Muscle of back (tissue), 13 donors: ENCODE measurements at places on chromosomes 1 and 21.

GRCh38 chr1:36159614-36160387 is 3.8 kb downstream of the MAP7D1 start:
- no peak for DNase-seq

DNA sequence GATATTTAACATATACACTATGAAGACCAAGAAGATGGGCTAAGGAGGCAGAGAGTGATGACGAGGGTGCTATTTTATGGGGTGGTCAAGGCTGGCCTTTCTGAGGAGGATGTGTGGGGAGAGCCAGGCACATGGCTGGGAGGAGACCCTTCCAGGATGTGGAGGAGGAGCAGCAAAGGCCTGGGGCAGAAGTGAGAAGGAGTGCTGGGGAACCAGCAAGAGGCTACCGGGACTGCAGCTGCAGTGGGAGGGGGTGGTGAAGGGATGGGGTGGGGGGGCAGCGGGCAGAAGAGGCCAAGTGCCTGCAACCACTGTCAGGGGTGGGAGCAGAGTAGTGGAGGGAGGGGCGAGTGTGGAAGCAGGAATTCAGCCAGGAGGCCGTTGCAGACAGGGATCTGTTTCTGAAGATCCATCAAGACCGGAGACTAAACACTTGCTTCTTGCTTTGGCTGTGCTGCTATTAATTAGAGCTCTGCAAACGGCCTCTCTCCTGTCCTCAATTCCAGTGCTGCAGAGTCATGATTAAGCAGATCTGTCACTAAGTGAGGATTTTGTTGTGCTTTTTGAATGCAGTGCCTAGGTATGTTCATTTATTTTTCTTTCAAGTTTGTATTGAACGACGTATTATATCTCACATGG is 89.9 kb downstream of the IER5 start:
- DNase-seq = peak; percentile 18

GRCh38 chr1:58919959-58920321 is 136.1 kb upstream of the JUN start:
- DNase-seq = no peak

DNA sequence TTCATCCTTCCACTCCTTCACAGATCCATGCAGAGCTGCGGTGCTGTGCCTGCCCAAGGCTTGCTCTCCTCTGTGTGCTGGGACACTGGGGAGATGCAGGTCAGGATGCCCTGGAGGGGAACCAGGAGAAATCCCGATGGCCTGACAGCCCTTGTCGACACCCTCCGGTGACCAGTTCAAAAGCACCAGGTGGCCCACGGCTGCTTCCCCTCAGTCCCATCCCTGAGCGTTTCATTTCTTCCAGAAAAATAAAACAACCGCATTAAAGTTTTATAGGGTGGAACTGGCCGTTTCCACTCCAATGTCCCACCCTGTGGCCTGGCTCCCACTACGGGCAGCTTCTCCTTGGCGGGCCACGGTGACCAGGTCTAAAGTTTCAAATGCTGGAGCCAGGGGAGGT is 48.3 kb downstream of the SLC66A1 start:
- DNase-seq = no peak

GRCh38 chr1:197149340-197149739 is 2.9 kb upstream of the ASPM start:
- no peak for DNase-seq

DNA sequence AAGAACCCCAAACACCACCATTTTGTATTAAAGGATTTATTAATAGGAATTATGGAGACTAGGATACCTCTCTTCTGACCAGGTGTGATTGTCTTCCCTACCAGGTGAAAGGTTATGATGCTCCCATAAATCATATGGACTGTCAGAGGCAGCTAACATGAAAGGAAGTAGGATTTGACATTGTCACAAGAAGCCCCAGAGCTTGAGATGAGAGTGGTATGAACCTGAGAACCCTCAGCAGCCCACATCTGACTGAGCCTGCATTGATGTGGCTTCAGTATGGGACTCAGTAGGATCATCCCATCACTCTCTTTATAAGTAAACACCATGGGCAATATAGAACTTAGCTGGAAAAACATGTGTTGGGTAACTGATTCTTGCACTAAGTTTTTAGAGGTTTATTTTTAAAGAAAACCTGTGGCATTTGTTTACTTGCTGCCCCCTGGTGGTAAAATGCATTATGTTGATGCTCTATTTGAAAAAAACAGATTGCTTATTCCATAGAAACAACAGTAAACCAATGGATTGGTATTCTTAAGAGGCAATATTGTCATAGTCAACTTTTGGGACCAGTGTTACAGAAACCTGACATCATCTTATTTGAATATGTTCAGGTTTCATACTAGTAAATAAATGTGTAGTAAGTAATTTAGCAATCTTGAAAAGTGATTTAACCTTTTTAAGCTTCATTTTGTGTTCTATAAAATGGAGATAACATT is 16.6 kb upstream of the CACYBP start:
- DNase-seq = peak; percentile 58

DNA sequence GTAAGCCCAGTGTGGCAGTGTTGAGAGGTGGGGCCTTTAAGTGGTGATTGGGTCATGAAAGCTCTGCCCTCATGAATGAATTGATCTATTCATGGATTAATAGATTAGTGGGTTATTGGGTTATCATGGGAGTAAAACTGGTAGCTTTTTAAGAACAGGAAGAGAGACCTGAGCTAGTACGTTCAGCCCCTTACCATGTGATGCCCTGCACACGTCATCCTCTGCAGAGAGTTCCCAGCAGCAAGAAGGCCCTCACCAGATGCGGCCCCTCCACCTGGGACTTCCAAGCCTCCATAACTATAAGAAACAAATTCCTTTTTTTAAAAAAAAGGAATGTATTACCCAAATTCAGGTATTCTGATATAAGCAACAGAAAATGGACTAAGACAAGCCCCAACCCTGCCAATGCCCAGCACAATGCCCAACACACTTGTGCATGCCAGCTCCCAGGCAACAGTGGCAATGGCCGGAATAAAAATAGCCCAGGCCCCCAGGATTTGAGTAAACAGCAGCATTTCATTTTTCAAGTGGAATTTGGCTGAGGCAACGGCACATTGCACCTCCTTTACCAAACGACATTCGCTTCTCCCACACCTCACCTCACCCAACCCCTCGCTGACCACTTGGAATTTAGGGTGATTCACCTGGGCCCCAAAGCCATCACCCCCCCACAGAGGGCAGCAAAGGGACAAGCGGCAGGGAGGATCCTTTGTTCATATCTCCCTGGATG is 215.9 kb downstream of the TOMM20 start:
- no peak for DNase-seq

DNA sequence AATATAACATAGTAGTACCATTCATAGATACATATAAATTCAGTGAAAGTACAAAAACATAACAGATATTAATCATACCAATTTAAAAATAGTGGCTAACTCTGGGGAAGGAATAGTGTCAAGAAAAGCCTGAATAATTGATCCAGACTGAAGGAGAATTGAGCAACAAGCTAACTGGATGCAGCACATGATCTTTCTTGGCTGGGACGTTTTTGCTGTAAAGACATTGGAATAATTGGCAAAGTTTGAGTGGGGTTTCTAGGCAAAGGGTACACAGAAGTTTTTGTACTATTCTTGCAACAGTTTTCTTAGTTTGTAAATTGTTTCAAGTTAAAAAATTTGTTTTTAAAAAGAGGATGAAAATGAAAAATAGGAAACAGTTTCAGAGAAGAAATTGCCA is 2.6 kb upstream of the SH3GLB1 start:
- no peak for DNase-seq

- no peak for DNase-seq
Observed at GRCh38 chr1:53285969-53286760, 41.7 kb downstream of the LRP8 start.

DNA sequence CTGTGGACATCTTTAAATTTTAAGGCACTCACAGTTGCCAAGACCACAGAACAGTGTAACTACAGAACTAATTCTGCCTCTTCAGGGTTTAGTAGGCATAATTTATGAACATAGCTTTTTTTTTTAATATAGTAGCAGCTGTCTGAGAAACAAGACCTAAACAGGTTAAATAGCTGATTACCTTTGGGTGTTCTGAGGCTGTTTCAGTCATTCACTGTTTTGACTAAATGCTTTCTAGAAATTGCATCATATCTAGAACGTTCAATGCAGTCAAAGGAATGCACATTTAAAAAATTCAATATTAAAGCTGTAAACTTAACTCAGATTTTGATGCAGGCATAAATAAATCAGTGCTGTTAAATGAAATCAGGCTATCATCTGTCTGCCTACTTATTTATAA is 101.6 kb downstream of the BRINP3 start:
- no peak for DNase-seq

GRCh38 chr1:223110952-223111351 is 32.1 kb downstream of the TLR5 start:
- DNase-seq = no peak

DNA sequence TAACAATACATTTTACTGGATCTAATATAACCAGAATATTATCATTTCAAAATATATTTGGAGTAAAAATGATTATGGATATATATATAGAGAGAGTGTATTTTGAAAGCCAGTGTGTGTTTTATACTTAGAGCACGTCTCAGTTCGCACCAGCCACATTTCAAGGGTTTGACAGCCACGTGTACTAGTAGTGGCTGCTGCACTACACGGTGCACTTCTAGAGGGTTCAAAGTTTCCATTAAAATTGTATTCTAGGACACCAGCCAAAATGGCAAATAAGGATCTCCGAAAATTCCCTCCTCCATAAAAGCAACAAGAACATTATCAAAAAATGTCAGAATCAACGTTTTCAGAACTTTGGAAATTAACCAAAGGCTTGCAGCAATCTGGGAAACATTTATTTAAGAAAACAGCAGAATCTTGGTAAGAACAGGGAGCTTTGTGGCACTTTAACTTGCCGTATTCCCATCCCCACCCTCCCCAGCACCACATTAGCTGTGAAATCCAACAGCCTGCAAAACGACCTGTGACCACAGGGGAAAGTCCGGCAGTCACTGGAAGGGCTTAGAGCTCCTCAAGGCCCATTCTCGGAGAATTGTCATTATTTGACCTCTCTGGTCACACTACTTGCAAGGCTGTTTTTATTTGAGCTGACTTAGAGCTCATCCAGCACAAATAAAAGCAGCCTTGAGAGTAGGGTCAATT is 33.5 kb upstream of the MRPS6 start:
- DNase-seq = no peak

- no peak for DNase-seq
Observed at GRCh38 chr1:22408230-22408629, 43.4 kb upstream of the ZBTB40 start.

GRCh38 chr1:224815647-224816046 is 113.8 kb upstream of the DNAH14 start:
- no peak for DNase-seq

GRCh38 chr1:30383221-30383711 is 340.1 kb downstream of the MATN1 start:
- DNase-seq = no peak

- no peak for DNase-seq
Observed at GRCh38 chr1:26171084-26172072, at the start of gene ZNF593OS. TSS of gene ZNF593OS (minus strand) at chr1:26171832. CDS start at chr1:26171661, 171 bp downstream.

GRCh38 chr1:155117610-155118009 is 10.1 kb upstream of the EFNA1 start:
- DNase-seq = no peak

- DNase-seq = no peak
Observed at GRCh38 chr1:53196017-53196484, 573 bp upstream of the CPT2 start.

GRCh38 chr1:160761046-160761445 is 22.0 kb downstream of the SLAMF7 start:
- DNase-seq = no peak

GRCh38 chr1:228096416-228097332 is 6.5 kb downstream of the C1orf35 start:
- no peak for DNase-seq

- no peak for DNase-seq
Observed at GRCh38 chr1:41171266-41171874, 70.7 kb downstream of the SCMH1 start.

- DNase-seq = peak; percentile 8
Observed at GRCh38 chr1:198726455-198726854, 87.6 kb downstream of the PTPRC start.

- no peak for DNase-seq
Observed at GRCh38 chr1:2103266-2103900, 53.2 kb downstream of the PRKCZ start.

DNA sequence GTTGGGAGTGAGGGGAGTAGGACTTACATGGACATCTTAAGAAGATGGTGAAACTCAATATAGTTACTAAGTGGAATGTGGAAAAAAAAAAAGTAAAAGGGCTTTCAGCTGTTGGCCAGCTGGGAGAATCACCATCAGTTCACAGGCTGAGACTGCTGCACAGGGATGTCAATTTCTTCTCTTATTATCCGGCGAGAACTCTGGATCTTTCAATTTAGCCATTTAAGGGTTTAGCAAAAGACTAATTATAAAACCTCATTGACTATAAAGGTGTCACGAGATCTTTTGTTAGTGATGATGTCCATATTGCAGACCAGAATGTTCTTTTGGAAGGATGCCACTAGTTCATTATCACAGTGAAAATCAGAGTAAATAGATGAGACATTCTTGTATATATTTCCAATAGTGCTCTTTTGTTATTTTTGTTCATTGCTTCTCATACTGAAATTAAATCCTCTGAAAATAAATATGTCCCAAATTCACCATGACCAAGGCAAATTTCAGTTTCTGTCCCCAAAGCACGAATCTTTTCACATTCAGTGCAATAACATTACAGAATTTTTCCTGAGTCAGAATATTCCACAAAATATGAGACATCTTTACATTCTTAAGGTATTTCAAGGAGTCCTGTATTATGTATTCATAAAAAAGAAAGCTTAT is 266.1 kb downstream of the DNM3 start:
- peak; percentile 68 for DNase-seq

DNA sequence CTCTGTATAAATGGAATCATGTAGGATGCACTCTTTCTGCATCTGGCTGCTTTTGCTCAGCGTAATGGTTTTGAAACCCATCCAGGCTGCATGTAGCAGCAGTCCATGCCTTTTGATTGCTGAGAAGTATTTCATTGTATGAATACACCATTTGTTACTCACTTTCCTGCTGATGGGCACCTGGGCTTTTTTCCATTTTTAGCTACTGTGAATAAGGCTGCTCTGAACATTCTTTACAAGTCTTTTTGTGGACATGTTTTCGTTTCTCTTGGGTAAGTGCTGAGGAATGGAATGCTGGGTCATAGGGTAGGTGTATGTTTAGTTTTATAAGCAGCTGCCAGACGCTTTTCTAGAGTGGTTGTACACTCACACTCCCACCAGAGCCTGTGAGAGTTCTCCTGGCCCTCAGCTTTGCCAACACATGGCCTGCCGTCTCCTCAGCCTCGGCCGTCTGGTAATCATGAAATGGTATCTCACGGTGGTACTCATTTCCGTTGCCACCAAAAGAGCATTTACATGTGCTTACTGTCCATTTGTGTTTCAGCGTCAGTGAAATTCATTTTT is 22.7 kb downstream of the SLX9 start:
- DNase-seq = peak; percentile 63

GRCh38 chr1:25182629-25183028 is 49.7 kb downstream of the SYF2 start:
- no peak for DNase-seq
